ENCODE measurements at places on chromosomes 13 and 19.

DNA sequence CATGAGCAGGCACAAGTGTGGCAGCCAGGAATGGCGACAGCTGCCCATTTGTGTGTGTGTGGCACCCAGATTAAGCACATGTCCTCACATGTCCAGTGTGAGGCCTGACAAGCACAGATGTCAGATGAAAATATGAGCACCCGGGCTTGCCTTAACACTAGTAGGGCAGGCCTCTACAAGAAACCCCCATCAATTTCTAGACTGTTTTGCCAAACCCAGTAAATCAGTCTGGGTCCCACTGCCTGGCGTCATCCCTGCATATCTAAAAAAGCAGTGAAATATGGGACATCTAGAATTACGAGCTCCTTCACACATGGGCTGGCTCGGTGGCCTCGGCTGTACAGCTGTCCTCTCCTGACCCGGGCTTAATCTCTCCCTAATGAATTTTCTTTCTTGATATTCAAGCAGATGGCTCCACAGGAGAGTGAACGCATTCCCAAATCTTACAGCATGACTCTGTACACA is 432.7 kb downstream of the FOXO1 start:
- DNase-seq = no peak

- peak; percentile 37 for DNase-seq
Observed at GRCh38 chr19:19526581-19527370, 1.9 kb upstream of the YJEFN3 start.

GRCh38 chr13:46495651-46496050 is 57.3 kb upstream of the LRCH1 start:
- DNase-seq = no peak

DNA sequence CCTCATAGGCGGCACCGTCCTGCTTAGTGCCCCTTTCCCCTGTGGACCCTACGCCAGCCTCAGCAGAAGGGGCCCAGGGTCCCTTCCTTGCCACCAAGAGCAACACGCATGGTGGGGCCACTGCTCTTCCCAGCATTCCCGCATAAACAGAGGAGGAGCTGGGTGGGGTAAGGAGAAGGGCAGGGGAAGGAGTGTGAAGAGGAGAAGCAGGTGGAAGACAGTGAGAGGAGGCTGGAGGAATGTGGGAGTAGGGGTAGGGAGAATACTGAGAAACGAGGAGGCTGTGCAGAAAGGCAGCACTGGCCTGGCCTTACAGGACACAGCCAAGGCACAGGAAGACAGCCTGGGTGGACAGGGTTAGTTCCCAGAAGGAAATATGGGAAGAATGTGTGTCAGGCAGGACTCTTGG is 43.9 kb downstream of the ZNF331 start:
- no peak for DNase-seq

GRCh38 chr13:69461397-69461796 is 646.2 kb upstream of the ATXN8OS start:
- no peak for DNase-seq

- DNase-seq = no peak
Observed at GRCh38 chr19:31555634-31556215, 206.5 kb upstream of the TSHZ3 start.

GRCh38 chr19:14475251-14476073 is at the start of gene PTGER1:
Gene PTGER1 (minus strand): TSS chr19:14475354. CDS start chr19:14474320, 1,034 bp downstream.
- peak; percentile 76 for DNase-seq

DNA sequence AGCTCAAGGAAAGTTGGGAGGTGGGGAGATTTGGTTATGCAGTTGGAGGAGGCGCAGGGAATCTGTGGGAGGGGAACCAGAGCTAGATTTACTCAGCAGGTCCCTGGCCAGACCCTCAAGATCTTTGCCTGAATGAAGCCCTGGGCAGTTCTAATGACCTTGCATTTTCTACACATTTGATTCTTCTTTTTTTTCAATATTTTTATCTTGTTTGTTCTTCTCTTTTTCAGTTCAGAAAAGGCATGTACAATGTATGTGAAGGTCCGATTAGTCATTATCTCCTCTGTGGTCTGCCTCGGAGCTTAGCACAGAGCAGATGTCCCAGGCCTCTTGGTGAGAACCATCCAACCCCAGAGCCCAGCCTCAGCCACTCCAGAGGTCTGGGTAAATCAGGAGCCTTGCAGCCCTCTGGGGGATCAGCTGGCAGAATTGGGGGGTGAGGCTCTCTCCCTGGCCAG is 24.2 kb downstream of the SERP2 start:
- no peak for DNase-seq

DNA sequence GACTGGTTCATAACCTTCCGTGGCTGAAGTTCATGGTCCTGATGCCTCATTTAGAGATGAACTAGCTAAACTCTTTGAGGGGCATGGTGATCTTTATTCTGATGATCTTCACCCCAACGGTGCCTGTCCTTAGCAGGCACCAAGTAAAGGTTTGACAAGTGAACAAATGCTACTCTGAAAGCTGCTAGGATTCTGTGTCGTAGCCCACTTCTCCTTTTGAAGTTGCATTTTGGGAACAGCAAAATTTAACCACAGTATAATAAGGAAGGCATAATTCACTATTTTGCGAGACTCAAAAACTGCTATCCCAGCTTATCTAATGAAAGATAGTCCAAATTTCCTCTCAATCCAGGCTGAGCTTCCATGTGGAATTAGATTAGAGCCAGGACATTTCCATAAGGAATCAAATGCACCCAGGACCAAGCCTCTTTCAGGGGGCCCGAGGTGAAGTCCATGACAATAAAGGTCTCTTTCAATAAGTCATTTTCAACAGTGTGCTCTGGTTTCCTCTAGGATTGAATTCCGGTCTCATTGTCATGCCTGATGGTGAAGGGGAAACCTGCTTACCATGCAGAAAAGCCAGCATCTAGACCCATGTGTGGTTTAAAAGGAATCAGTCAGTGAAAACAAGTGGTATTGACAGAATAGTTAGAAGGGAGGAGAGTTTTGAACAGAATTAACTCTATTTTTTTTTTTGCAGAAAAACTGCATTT is 23.1 kb downstream of the SIAH3 start:
- no peak for DNase-seq

GRCh38 chr19:10762656-10763055 is 44.8 kb downstream of the DNM2 start:
- DNase-seq = no peak

DNA sequence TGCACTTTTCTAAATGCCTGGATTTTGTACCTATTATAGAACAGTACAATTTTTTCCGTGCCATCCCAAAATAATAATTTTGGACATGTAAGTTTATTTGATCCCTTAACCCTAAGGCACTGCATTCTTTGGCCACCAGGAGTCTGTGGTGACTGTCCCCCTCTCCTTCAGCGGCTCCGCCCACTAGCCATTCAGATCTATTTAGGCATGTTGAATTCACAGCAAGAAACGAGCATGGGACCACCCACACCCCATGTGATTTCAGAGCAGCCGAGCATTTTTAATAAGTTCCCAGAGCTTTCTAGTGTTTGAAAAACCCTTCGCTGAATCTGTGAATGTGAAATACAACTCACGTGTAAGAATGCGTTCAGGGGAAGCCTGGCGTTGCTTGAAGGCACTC is 567.5 kb downstream of the MYO16 start:
- DNase-seq = no peak

GRCh38 chr19:18932216-18932841 is 8.7 kb downstream of the HOMER3 start:
- DNase-seq = peak; percentile 71

DNA sequence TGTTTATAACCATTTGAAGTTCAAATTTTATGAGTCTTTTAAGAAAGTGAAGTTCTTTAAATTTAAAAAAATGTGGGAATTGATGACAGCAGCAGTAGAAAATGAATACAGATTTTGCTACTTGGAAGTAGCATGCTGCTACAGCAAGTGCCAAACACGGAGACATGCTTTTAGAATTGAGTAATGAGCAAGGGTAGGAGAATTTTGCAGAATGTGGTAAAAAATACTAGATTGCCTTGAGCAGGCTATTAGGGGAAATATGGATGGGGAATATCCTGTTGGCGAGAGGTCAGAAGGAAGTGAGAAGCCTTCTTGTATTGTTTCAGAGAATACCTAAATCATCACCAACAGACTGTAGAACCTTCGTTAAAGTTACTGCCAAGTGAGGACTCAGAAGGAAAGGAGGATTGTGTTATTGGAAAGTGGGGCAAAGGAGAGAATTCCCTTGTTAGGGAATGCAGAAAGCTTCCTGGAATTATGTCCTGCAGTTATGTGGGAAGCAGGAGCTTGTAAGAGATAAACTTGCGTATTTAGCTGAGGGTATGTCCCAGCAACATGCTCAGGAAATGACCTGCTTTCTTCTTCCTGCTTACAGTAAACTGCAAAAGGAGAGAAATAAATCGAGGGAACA is 32.4 kb upstream of the OXGR1 start:
- DNase-seq = no peak

DNA sequence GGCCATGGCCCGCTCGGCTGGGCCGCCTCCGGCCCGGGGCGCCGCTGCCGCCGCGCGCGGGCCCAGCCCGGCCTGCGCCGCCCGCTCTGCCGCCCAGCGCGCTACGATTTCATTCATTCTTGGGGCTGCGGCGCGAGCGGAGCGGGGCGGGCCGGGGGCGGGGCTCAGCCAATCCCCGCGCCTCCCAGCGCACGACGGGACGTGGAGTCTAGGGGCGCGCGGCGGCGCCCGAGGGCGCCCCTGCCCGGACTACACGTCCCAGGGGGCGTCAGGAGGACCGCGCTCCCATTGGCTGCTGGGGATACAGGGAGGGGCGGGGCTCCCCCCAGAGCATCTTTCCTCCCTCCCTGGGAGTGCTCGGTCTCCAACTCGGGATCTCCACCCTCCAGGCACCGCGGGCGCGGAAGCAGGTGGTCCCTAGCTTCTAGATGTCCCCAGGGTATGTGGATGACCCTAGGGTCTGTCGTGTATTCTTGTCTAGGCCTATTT is 5.6 kb upstream of the DPF1 start:
- peak; percentile 94 for DNase-seq

GRCh38 chr13:39350461-39350881 is 252.5 kb downstream of the LHFPL6 start:
- no peak for DNase-seq

GRCh38 chr19:30431591-30431990 is 59.4 kb downstream of the ZNF536 start:
- no peak for DNase-seq

DNA sequence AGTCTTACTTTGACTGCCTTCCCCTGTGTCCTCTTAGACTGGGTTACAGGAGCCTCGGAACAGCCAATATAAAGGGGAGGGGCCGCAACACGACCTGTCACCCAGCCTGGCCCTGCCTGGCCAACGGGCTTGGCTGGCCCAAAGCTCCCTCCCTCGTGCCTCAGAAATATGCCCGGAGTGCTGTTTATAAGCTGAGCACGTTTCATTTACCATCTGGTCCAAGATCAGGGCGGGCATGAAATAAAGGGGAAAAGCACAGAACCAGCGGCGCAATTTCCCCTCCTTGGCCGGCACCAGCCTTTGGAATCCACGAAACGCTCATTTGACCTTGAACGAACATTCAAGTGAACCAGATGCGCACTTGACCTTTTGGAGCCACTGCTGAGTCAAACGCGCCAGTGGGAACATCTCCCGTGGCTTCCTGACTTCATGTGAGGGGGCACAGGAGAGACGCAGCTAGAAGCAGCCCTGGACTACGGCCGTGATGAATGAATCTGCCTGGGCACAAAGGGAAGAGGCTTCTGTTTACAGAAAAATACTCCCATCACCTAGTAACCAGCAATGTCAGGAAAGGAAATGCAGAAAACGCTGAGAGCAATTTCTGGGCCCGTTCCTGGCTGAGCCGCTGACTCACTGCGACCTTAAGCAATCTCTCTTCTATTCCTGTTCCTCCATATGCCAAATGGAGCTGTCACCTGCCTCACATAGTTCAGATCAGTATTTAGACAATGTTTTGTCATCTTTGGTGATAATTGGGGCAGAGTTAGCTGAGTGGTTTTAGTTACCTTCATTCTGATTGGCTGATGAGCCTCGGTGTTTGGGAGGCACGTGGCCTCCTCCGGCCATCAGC is 53.3 kb downstream of the RFX2 start:
- DNase-seq = peak; percentile 81

- peak; percentile 24 for DNase-seq
Observed at GRCh38 chr19:12648088-12648487, 18.5 kb downstream of the MAN2B1 start.

DNA sequence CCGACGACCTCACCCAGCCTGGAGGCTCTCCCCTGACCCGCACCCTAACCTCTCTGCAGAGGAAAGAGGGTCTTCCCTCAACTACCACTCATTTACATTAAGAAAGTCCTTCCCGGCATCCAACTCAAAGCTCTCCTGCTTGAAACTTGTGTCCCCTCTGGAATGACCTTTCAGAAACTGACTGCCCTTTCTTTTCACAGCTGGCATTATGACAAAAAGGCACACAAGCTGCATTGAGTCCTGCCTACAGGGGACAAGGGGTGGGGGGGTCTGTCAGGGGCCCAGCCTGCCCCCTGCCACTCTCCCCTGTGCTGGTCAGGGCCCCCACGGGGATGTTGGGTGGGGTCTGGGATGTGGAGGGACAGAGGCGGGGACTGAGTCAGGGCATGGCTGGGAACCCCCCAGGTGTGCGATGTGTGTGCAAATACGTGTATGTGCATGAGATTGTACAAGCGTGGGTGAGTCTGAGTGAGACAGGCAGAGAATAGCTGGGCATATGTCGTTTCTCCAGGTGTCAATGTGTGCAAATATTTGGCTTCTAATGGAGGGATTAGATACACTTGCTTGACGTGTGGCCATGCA is 2.0 kb downstream of the COL5A3 start:
- peak; percentile 49 for DNase-seq

DNA sequence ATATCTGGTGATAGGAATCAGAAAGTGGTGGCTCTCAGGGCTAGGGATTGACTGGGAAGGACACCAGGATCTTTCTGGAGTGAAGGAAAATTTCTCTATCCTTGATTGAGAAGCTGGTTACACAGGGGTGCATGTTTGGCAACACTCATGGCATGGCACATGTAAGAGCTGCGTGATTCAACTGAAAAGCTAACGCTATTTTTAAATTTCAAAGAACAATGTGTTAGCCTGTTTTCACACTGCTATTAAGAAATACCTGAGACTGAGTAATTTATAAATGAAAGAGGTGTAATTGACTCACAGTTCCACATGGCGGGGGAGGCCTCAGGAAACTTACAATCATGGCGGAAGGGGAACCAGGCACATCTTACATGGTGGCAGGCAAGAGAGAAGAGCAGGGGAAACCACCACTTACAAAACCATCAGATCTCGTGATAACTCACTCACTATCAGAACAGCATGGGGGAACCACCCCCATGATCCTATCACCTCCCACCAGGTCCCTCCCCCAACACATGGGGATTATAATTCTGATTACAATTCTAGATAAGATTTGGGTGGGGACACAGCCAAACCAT is 7.4 kb downstream of the SIGLEC8 start:
- DNase-seq = no peak

DNA sequence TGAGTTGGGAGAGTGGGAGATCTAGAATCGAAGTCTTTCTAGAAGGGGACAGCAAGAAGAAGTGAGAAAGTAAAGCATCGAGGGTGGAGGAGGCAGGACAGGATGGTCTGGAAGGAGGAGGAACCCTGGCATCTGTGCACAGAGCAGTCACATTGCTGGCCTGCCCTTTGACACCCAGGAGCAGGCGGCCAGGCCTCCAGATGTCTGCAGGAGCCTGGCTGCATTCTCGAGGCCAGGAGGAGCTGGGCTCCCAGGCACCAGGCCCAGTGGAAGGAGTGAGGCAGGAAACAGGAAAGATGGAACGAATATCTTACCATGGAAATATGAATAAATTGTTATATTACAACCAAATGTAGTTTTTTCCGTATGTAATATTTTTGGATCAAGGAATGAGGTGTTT is 27.7 kb upstream of the ARGLU1 start:
- no peak for DNase-seq

GRCh38 chr13:113607889-113608635 is 23.5 kb downstream of the TFDP1 start:
- DNase-seq = no peak

GRCh38 chr19:46367426-46367825 is 20.5 kb downstream of the PPP5C start:
- no peak for DNase-seq

GRCh38 chr19:39362682-39363657 is 20.7 kb downstream of the SAMD4B start:
- DNase-seq = peak; percentile 43
